ENCODE measurements at places on chromosomes 3 and 15.

DNA sequence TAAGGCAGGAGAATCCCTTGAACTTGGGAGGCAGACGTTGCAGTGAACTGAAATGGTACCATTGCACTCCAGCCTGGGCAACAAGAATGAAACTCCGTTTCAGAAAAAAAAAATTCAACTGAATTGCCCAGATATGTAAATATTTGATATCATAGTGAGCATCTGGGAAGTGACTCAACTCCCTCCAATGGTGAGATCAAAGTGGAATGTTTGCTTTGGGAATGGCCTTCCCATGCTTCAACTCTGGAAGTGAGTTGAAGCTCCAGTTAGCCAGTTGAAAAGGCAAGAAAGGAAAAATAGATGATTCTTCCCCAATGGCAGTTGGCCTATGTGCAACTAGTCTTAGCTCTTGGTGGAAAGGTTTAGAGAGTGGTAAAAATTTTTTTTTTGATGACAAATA is 131.6 kb upstream of the CMC1 start:
- no peak for DNase-seq

- DNase-seq = no peak
Measured at GRCh38 chr15:33115191-33115861, 79.2 kb downstream of the FMN1 start.

- DNase-seq = no peak
Measured at GRCh38 chr15:63156086-63156710, 1.1 kb downstream of the RPS27L start.

- no peak for DNase-seq
Measured at GRCh38 chr15:67878712-67879206, 38.9 kb upstream of the RNU6-1 start.

- peak; percentile 15 for DNase-seq
Measured at GRCh38 chr3:143786219-143787191, 61.8 kb downstream of the SLC9A9 start.

Measured in NCI-H446 treated with DMSO at 0.1 percent for 48 hours (cell line).